ENCODE measurements at places on chromosomes 1 and 21.
A peak's percentile ranks its signal among the peaks of the same experiment; 100 is the strongest.

GRCh38 chr1:241627453-241628259, 12.5 kb downstream of the CHML start:
- DNase-seq, result no peak
- no peaks in the 10 kb centered on the region for H3K27me3 ChIP-seq
- no peak overlapping the region for H3K27ac ChIP-seq
- peaks cover 12% of the 10 kb centered on the region for H3K36me3 ChIP-seq

DNA sequence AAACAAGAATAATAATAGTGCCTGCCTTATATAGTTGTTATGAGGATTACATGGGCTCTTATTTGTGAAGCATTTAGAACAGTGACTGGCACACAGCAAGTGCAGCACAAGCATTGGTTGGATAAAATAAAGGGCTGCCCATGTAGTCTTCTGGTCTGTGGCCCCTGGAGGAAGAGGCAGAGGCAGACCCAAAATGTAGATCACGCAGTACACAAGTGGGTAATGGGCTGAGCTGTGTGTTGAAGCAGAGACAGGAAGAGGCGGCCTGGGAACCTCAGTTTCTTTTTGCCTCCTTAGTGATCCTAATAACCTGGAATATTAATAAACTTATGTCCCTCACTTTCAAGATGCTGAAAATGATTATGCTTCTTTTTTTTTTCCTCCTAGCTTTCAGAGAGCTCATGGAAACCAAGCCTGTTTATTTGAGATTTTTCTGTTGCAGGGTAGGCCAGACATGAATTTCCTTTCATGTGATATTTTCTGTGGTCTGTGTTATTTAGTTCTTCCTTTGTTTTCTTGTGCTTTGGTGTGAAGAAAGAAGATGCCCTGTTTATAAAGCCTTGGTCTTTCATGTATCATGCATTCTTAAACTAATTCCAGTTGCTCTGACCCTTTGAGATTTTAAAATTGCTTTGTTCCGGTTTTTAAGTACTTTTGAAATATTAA, 42.5 kb downstream of the LRRC8D start:
- H3K4me1 ChIP-seq, result peaks cover 23% of the 10 kb centered on the region
- DNase-seq, result no peak
- no peaks in the 10 kb centered on the region for H3K27me3 ChIP-seq
- peak overlapping the region; percentile 7 for H3K27ac ChIP-seq
- H3K4me3 ChIP-seq, result no peak overlapping the region

GRCh38 chr1:232837087-232837486, 31.9 kb downstream of the MAP10 start:
- no peaks in the 10 kb centered on the region for H3K4me1 ChIP-seq
- no peak for DNase-seq
- no peak overlapping the region for H3K4me3 ChIP-seq
- H3K27me3 ChIP-seq, result no peaks in the 10 kb centered on the region

DNA sequence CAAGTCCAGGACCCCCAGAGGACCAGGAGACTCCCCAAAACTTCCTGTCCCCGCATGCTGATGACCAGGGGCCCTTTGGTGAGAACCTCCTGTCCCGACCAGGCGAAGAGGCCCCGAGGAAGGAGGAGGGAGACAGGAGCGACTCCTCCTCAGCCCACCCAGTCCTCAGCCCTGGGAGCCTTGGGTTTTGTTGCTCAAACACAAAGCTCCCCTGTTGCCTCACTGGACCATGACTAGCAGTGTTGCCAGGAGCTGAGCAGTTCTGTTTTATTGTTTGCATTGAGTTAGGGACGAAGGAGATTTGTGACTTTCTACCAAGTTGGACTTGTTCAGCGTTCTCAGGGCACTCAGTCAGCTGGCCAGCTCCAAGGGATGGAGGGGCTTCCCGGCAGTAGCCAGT, 10.0 kb downstream of the UMODL1 start:
- H3K4me3 ChIP-seq, result no peak overlapping the region
- no peaks in the 10 kb centered on the region for H3K36me3 ChIP-seq
- H3K4me1 ChIP-seq, result peaks cover 13% of the 10 kb centered on the region
- no peak overlapping the region for H3K27ac ChIP-seq
- H3K27me3 ChIP-seq, result no peaks in the 10 kb centered on the region

- H3K4me3 ChIP-seq, result no peak overlapping the region
- peaks cover 24% of the 10 kb centered on the region for H3K4me1 ChIP-seq
- no peak for DNase-seq
- H3K27ac ChIP-seq, result no peak overlapping the region
- H3K27me3 ChIP-seq, result no peaks in the 10 kb centered on the region
- no peaks in the 10 kb centered on the region for H3K36me3 ChIP-seq
These were observed 39.0 kb downstream of the CTNNBIP1 start for GRCh38 chr1:9871021-9871420.

DNA sequence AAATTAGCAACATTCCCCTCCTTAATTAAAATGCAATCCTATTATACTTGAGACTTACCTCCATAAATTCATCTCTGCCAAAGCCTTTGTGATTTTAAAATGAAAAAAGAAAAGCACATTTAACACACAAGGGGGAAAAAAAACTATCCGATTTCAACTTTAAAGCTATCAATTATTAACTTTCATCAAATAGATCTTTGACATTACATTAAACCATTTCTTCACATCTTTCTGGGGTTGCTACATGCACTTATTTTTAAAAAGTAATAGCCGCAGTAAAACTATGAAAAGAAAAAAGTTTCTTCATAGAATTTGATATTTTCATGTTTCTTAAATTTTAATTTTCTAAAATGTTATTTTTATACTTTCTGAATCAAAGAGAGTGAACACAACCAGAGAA, 71.0 kb downstream of the EVI5 start:
- peaks cover 21% of the 10 kb centered on the region for H3K36me3 ChIP-seq
- H3K27me3 ChIP-seq, result no peaks in the 10 kb centered on the region
- H3K27ac ChIP-seq, result no peak overlapping the region
- no peak for DNase-seq

Data from neural crest cell (in vitro differentiated cells).